ENCODE measurements at places on chromosomes 1 and 21.

DNA sequence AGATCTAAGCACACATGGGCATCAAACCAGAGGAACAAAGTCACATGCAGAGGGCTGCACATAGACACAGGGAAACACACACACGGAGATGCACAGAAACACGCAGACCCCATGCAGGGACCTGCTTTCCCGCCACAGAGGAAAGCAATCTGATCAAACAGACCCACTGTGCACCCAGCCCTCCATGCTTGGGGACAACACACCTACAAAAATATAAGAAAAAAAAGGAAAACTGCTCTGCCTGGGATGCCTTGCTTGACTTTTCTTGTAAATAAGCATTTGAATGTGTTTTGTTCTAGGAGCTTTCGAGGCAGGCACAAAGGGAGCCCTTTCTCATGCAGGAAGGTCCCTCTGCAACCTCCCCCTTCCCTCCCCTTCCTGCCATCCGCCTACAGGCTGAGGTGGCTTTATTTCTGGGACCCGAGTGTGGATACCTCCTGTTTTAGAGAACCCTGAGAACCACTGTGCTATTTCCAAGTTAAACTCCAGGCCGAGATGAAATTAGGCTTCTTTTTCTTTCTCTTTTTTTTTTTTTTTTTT, 3.5 kb upstream of the ICMT start:
- DNase-seq = no peak

DNA sequence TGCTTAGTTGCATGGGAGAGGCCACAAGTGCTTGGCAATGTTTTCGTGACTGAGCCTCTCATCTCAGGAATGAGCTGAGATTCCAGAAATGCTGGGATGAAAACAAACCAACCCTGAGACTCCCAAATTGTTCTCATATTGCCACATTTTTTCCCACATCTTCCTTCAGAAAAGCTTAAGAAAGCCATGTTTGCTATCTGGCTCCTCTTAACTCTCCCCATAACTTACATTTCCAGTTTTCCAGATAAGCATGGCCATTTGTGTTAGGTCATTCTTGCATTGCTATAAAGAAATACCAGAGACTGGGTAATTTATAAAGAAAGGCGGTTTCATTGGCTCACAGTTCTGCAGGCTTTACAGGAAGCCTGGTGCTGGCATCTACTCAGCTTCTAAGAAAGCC, 17.2 kb downstream of the DSCAM start:
- no peak for DNase-seq

DNA sequence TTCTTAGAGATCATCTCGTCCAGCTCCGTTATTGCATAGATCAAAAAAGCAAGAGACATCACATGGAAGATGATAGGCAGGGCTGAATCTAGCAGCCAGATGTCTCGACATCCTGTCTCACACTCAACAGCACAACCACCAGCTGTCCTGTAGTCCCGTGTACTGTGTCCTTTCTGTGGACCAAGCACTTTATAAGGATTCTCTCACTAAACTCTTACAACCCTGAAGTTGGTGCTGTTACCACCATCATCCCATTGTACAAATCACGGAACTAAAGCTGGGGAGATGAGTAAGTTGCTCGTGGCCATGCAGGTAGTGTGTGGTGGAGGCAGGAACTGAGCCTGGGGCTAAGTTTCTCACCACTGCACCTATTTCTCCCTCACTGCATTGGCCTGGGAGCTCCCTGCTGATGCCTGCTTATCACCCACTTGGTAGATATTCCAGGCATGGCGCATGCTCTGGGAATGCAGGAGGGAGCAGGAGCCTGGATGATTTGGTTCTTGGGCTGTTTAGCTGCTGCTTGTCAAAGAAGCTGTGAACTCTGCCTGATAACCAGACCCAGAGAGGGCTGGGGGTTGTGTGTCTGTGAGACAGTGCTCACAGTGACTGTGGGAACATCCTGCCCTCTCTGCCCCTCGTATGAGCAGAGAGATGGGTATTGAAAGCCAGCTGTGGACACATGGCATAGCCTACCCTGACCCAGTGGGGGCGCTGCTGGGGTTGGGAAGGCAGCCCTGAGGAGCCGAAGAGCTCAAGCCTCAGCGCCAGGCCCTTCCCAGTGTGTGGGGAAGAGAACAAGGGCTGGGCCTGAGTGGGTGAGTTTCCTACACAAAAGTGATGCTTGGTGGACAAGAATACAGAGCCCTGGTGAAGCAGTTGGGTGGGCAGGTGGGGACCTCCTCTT, 13.6 kb downstream of the PPFIA4 start:
- no peak for DNase-seq

DNA sequence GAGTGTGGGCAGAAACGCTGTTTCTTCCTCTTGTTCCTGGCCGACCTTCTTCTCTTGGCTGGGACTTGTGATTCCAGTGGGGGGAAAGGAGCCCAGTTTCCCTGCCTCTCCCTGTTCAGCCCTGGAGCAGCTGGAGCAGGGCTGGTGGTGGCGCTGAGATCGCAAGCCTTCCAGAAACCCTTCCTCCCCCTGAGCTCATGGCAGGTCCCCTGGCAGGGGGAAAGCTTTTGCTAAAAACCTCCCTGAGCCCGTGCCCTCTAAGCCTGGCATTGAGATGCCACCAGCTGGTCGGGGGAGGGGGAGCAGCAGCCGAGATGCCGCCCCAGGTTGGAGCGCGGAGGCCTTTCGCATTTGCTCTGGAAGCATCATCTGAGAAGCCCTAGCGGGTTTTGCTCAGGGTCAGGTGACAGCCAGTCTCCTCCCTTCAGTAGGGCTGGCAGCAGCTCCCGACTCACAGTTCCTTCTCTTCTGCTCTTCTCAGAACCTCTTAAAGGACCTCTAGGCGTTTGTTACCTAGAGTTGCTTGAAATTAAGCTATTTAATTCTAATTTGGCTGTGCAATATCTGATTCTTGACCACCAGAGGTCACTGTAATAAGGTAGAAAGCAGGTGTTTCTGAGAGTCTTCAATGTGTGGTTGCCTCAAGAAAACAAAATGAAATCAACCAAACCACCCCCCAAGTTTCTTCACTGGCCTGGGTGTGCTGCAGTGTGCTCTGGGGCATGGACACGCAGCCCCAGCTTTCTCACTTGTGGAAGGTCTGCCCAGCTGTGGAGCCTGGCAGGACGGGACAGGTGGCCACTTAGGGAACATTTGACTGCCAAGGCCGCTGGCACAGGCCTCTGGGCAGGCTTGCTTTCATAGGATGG, 257.3 kb downstream of the CAMTA1 start:
- no peak for DNase-seq

DNA sequence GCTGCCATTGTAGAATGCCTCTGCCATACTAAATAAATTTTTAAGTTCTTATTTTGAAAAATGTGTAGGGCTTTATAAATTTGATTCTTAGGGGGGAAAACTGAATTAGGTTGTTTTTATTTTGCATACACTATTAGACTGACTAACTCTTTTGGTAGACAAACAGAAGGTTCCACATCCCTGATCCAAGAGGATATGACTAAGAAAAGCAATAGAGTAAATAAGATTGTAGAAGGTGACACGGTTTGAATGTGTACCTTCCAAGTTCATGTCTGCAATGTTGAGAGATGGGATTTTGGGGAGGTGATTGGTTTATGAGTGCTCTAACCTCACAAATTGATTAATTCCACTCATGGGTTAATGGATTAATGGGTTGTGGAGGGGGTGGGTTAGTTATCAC, 127.9 kb downstream of the GLUL start:
- DNase-seq = no peak

DNA sequence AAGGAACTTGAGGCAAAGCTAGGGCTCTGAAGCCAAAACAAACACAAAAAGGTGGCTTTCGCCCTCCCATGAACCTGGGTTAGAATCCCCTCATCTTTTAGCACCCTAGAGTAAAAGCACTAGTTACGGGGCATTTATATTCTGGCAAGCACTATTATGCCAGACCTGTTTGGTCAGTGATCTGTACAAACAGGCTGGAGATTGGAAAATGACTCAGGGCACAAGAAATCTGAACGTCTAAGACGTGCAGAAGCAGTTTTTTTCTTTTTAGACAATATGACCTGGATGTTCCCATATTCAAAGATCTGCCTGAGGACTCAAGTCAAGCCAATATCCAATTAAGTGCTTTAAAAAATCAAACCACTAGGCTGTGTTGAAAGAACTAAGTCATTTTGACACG, 3.0 kb downstream of the ZNF436 start:
- no peak for DNase-seq

- DNase-seq = no peak
These were observed 122.8 kb upstream of the IVNS1ABP start for GRCh38 chr1:185439727-185440415.

DNA sequence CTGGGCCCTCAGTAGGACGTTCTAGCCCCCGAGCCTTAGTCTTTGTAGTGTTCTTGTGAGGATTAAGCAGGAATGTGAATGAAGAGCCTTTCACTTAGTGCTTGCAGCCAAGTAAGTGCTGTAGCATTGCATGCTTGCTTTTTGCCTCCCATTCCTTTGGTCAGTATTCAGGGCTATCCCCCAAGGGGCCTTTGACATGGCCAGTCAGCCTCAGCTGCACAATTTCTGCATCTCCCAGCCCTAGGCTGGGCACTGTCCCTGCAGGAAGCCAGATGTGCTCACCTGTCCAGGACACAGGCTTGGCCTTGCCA, 30.5 kb downstream of the SOX13 start:
- no peak for DNase-seq

DNA sequence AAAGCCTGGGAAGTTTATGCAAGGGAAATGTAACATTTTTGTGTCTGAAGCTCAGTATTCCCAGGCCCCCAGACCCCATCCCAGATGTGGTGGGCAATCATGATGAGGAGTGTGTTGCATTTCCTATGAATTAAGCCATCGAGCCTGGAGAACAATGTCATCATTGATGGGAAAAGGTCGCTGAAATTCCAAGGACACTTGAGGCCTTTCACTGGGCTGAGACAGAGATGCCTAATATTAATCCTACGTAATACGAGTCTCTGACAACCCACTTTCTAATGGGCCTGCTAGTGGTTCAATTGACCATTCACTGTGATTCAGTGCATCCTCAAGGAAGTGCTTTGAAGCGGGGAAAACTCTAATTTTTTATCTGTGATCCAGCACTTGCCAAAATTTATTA, 291.6 kb downstream of the PLPP3 start:
- DNase-seq = no peak

DNA sequence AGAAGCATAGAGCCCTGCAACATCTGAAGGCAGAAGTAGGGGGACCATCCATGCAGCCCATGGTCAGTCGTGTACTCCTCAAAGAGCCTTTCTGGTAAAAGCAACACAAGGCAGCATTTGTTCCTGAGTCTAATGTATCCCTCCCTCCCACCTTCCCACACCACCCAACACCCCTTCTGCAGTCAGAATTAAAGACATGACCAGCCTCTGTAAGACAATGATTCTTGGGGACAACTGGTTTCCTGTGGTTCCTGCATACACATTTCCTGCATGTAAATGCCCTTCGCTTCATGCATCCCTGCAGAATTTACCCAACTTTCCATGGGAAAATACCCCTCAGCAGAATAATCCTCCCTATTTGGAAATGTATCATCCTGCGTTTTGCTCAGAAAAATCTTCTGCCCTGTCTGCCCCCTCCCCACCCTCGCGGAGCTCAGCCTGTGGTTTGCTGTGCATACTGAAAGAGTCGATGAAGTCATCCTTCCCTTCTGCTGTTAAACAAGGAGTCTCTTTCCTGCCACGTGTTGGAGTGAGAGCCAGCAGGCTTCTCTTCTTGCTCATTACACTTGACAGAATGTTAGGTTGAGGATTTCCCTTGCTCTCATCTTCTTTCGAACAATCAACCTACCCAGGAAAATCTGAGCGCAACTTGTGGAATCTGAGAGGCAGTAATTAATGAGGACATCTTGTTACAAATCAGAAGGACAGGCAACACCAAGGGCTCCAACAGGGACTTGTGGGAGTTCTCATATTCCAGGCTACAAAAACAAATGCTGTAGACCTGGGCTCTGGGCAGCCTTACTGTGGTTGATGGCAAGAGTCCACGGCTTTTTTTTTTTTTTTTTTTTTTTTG, 4.7 kb downstream of the TNN start:
- DNase-seq = no peak

- no peak for DNase-seq
These were observed 22.9 kb upstream of the COL18A1 start for GRCh38 chr21:45381865-45382696.

DNA sequence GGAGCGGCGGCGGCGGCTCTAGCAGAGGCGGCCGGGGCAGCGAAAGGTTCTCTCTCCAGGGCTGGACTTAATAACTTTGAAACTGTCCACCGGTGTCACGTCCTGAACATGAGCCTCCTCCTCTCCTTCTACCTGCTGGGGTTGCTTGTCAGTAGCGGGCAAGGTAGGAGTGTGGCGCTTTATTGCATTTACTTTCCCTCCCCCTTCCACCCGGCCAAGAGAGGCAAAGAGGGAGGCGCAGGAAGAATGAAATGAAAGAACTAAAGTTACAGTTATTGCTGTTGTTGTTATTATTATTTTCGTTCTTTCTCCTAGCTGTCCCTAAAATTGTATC, 214 bp downstream of the NCAM2 start:
- no peak for DNase-seq

- DNase-seq = no peak
These were observed 3.6 kb downstream of the UBXN11 start for GRCh38 chr1:26302733-26303405.

DNA sequence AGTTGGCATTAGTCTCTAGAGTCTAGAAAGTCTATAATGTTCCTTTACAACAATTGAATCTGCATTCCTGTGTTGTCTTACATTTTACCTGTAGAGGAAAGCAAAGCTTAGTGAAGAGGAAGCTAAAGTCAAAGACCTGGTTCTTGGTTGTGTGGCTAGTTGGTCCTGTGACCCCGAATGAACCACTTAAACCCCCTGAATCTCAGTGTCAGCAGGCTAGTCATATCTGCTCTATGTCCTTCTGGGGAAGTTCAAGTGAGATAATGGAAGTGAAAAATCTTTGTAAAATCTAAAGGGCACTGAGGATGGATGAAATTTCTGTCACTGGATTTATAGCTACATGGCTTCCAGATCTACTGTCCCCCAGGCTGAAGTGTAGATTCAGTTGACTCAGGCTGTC, 24.0 kb upstream of the AIM2 start:
- no peak for DNase-seq

DNA sequence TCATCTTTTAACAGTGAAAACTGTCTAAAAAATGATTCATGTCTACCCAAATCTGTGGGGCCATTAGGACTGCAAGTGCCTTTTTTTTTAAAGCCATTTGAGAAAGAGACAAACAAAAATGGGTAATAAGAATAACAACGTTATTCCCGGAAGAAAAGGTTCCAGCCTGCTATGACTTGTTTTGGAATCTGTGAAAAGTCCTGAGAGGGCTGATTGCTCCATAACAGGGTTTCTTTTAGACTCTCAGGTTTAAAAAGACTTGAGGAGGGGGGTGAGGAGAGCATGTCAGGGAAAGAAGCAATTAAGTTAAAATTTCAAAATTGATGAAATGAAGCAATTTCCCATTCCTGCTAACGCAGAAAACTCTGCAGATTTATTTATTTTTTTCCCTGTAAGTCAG, 56.4 kb downstream of the CACHD1 start:
- no peak for DNase-seq

DNA sequence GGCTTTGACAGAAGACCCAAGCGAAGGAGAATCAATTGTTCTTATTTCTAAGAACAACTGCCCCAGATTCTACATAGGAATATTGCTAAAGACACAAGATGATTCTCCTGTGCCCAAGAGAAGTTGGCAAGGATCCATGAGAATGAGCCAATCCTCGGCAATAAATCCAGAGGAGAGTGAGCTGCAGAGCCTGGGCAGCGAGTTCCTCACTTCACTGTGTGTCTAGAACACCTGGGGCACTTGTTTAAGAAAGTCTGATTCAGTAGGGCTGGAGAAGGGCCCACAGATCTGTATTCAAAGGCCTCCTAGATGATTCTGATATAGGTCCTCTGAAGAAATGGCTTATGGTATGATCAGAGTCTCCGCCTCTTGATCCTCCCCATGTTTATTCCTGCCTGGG, 31.8 kb downstream of the GADD45A start:
- DNase-seq = no peak

All from type B pancreatic cell (in vitro differentiated cells).